ENCODE measurements at places on chromosomes 1 and 21.

GRCh38 chr1:231091831-231092301 is 51.8 kb upstream of the FAM89A start:
- peak; percentile 3 for DNase-seq

DNA sequence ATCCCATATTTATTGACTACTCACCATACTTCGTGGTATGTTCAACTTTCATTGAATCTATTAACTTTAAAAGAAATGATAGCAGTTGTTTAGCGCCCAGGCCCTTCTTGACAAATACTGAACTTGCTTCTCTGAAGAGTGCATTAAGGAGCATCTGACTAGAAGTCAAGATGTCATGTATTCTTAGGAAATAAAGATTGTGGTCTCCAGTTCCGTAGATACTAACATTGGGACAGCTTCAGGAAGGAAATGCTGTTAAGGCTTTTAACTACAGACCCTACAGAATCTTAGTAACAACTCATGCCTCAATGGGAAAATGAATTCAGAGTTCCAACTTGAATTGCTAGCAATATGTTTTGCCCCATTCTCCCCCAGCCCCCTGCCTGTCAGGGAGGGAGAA is 14.8 kb downstream of the LYST start:
- no peak for DNase-seq

- no peak for DNase-seq
Measured at GRCh38 chr1:30879126-30879786, 29.3 kb downstream of the SDC3 start.

- DNase-seq: no peak
Measured at GRCh38 chr1:9476790-9477463, 62.3 kb upstream of the SLC25A33 start.

- no peak for DNase-seq
Measured at GRCh38 chr21:44875316-44875700, 1.8 kb upstream of the PTTG1IP start.

- DNase-seq: no peak
Measured at GRCh38 chr1:222420633-222421032, 127.3 kb downstream of the HHIPL2 start.

GRCh38 chr21:35026153-35026500 is 23.0 kb downstream of the RUNX1 start:
- no peak for DNase-seq

DNA sequence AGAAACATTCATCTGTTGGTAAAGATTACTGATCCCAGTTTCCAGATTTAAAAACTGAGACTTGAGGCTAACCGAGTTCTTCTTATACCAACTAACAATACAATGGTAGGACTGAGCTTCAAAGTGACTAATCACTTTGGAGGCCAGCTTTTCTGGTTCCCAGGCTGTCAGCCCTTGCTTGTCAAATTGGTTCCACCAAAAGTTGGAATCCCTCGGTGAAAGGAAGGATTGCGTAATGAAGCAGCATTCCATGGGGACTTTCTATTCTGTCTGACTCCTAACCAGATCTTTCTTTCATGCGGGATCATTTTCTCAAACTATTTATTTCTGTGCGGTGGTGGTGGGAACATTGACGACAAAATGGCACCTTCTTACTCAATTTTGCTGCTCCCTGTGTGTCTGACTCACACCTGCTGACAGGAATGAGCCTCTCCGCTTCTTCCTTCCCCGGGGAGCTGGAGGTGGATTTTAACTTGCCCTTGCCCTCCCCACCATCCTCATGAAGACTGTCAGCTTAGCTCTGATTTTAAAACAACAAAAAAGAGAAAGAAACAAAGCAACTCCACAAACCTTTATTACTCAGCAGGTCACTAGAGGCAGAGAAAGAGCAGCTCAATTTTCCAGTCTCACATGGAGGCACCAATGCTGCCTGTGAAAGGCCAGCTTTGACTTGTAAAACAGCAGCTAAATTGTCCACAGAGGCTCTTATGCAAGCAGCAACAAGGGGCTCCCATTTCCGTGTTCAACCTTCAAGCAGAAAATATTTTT is 32.9 kb upstream of the RASAL2 start:
- DNase-seq: no peak

DNA sequence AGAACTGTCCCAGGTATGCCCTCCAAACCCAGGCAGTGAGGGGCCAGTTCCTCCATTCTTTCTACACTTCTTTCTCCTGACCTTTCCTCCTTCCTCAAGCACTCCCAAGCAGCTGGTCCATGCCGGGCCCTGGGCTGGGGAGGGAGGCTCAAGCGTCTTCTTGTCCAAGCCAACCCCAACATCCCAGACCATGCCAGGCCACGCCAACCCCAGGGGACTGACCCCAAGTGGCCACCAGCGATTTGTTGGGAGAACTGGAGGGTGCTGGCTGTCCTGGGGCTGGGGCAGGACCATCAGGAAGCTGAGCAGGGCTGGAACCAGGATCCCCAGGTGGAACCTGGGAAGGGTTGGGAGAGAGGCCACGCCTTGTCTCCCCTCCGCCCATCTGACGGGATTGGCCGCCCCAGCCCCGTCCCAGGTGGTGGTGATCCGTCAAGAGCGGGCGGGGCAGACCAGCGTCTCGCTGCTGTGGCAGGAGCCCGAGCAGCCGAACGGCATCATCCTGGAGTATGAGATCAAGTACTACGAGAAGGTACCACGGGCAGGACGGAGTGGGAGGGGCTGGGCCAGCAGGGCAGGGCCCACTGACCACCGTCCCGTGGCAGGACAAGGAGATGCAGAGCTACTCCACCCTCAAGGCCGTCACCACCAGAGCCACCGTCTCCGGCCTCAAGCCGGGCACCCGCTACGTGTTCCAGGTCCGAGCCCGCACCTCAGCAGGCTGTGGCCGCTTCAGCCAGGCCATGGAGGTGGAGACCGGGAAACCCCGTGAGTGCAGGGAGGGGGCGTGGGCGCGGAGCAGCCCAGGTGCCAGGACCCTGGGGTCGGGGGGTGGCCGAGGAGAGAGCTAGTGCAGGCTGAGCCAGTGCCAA is 29.9 kb downstream of the EPHA8 start:
- DNase-seq: no peak

DNA sequence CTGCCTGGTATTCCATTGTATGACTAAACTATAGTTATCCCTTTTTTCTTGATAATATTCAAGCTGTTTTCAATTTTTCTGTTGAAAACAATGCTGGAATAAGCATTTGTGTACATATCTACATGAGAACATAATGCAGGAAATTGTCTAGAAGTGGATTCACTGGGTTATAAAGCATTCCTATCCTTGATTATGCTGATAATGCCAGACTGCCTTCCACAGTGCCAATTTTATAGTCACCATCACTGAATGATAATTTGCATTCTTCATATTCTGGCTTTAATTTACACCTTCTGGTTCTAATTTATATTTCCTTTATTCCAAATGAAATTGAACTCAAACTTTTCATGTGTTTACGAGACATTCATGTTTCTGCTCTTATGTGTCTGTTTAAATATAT is 651.0 kb upstream of the PLXNA2 start:
- DNase-seq: no peak

GRCh38 chr1:245583575-245584330 is 429.0 kb downstream of the KIF26B start:
- DNase-seq: no peak

DNA sequence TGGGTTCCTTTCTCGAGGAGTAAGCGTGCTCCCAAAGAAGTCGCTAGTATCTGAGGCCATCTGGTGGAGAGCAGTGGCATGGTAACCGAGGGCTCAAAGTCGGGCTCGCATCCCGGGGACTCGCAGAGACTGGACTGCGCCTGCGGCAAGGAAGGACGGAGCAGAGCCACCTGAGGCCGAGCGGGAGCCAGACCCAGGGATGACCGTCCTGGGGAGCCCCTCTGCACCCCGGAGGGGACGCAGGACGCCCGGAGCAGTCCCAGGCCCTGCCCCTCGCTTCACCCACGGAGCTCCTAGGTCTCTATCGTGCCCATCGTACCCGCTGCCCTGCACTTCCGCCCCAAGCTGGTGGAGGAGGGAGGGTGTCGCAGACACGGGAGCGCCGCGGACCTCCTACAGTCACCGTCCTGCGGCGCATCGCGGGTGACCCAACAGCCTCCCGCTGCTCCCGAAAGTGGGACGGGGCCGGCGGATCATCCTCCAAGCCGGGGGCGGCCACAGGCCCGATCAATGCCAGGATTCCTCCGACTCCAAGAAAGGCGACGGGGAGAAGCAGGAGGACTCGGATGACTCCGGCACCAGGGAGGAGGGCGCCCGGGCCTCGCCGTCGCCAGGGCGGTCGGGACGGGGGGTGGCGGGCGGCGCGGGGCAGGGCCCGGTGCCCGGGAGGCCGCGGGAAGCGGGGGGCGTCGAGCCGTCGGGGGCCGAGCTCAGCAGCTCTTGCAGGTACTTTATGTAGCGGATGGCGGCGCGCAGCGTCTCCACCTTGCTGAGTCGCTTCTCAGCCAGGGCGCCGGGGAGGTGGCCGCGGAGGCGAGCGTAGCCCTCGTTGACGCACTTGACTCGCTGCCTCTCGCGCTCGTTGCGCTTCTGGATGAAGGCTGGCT is 2.3 kb upstream of the CACNA1S start:
- peak; percentile 47 for DNase-seq

DNA sequence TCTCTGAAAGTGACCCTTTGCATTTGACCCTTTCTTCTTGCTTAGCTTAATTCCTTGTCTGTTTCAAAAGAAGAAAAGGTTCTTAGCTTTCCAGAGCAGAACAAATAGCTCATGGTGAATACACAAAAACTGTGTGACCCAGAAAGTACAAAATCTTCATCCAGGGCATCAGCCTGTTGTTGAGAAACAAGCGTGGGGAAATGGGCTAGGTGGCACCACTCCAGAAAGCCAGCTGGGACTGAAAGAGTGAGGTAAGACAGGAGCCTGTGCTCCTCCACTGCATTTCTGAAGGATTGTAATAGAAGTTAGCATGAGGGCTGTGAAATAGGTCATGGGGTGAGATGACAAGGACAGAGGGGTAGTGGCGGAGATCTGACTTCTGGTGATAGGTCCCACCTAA is 45.8 kb downstream of the CYP2J2 start:
- DNase-seq: no peak

- no peak for DNase-seq
Measured at GRCh38 chr1:194062526-194062925, 876.1 kb upstream of the B3GALT2 start.

- no peak for DNase-seq
Measured at GRCh38 chr1:35475856-35476674, 81.1 kb downstream of the KIAA0319L start.

- no peak for DNase-seq
Measured at GRCh38 chr21:33685613-33686197, 43.4 kb downstream of the ITSN1 start.

GRCh38 chr1:231500666-231501065 is 27.8 kb upstream of the TSNAX start:
- no peak for DNase-seq

GRCh38 chr1:150089846-150090520 is 22.4 kb downstream of the VPS45 start:
- no peak for DNase-seq

DNA sequence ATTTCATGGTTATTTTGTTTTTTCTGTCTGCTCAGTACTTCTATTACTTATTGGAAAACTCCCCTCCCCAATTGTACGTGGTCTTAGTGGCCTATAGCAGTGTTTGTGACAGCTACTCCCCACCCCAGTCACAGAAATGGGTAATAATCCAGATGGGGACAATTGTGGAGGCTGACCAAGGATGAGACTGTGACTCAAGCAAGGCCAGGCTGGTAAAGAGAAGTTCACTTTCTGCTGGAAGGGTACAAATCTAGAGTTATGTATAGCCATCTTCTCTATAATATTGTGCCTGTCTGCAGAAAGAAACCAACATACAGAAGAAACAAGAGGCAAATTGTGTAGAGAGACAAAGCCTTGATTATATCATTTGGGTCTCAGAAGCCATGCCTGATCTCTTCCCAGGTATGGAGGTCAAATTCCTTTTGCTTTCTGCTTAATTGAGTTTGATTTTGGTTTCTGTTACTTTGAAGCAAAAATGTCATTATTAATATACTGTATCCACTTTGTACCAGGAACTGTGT is 270.4 kb downstream of the HLX start:
- DNase-seq: no peak

GRCh38 chr1:201778279-201779065 is 50.5 kb upstream of the IPO9 start:
- DNase-seq: no peak

DNA sequence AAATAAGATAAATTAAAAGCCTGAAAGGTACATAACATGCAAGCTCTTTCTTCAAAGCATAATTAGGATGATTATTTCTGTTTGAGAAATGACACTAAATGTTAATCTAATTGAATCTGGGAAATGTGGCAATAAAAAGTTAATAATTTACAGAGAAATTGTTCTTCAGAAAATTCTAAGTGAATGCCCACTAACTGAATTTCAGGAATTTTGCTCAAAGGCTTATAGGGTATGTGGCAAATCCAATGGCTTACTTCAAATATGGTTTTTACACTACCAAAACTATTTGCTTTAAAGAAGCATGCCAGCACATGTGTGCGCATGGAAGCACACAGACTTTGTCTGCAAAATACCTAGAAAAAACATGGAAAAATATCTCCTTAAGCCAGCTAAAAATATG is 186.6 kb upstream of the FOXD3 start:
- no peak for DNase-seq

DNA sequence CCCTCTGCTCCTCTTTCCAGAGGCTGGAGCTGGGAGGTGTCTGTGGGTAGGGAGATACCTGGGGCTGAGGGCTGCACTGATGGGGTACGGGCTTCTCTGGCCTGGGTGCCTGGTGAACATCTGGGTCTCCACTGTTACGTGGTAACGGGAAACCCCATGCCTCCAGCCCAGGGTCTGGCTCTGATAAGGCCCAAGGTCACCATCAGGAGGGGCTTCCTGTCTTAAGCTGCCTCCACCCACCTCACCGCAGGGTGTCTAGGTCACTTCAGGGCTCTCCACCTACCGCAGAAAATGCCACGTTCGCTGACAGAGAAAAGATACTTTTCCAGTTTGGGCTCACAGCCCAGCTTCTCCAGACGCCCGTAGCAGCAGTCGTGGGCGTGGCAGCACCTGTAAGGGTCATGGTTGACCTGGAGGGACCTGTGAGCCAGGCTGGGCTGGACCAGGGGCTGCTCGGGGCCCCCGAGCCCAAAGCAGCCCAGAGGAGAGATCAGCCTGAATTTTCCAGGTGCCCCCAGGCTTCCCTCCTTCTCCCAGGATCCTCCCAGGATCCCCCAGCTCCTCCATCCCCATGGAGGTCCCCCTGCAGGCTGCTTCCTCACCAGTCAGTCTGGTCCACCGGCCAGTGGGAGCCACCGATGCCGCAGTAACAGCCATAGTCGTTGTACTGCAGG is 1.3 kb downstream of the PLA2G2E start:
- DNase-seq: no peak

- DNase-seq: no peak
Measured at GRCh38 chr1:72623299-72623708, 341.0 kb upstream of the NEGR1 start.

DNA sequence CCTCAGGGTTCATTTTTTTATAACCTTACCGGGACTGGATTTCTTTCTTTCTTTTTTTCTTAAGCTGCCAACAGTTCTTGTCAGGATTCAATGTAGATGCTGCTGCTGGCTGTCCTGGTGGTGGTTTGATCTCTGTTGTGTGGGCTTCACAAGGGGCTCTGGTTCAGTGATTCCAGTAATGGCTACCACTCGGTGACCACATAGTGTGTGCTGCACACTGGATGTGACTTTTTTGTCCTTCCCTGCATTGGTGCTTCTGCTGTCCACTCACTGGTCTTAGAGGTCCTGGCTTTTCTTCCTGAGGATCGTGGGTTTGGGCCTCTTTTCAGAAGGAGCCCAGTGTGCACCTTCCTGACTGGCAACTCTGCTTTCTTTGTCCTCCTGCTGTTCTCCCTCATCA is 18.5 kb downstream of the KCNK1 start:
- no peak for DNase-seq

Measured in stimulated activated CD8-positive, alpha-beta memory T cell treated with anti-CD3 and anti-CD28 coated beads, Interleukin-7, amount 100 ng/mL, for 48 hours (primary cell).